Activated T-helper 1 cell treated with anti-CD3 and anti-CD28 coated beads, Interleukin-2, amount 50 U/mL, for 16 hours (primary cell): ENCODE measurements at places on chromosomes 7 and 10.

GRCh38 chr7:33559324-33559710 is 346.0 kb upstream of the BMPER start:
- no peak for DNase-seq

DNA sequence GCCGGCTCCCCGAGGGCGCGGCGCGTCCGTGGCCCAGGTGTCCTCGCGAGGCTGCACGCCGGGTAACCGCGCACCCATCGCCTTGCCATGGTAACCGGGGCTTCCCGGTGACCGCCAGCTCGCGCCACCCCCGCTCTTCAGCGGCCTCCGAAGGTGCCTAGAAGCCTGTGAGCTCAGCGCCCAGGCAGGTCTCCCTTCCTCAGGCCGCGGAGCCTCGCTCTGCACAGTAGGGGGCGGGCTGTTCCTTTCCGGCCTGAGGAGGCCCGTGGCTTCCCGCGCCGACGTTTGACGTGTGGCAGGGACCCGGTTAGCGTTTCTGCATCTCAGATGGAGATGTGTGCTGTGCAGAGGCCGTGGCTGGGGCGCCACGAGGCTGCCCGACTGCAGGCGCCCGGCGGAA is 117.1 kb downstream of the DYNC2I1 start:
- DNase-seq: no peak

DNA sequence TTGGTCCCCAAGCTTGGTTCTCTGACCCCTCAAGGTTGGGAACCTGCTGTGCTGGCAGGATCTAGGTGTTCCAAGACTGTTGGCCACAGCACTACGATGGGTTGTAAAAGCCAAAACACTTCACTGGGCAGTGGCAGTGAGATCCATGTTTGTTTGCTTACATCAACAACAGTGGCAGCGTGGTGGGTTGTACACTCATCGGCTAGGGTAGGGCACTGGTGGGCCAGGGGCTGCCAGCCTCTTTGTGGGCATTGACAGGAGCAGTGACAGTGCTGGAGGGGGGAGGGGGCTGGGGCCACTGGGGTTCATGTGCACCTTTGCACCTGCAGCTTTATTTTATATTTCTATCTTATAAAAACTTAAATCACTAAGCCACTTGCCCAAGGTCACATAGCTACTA is 126.7 kb upstream of the ZWINT start:
- DNase-seq: no peak

GRCh38 chr10:82643601-82644000 is 768.6 kb downstream of the NRG3 start:
- DNase-seq: no peak

DNA sequence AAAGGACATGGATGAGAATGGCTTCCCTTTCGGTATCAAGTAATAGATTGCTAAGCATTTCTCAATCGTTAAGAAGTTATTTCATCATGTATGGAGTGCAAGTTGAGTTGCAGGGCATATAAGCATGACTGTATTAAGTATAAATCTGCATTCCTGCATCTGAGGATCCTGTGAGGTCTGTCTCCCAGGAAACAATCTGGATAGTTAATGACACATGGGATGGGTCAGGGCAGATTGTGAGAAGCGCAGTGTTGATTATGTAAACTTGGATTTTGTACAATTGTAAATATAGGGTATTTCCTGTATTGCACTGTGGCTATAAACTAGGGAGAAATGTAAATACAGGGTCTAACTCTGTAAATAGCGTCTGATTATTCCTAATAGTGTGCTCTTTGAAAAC is 102.6 kb downstream of the PLXDC2 start:
- DNase-seq: no peak

GRCh38 chr7:128405471-128406313 is 4.1 kb downstream of the IMPDH1 start:
- DNase-seq: no peak

DNA sequence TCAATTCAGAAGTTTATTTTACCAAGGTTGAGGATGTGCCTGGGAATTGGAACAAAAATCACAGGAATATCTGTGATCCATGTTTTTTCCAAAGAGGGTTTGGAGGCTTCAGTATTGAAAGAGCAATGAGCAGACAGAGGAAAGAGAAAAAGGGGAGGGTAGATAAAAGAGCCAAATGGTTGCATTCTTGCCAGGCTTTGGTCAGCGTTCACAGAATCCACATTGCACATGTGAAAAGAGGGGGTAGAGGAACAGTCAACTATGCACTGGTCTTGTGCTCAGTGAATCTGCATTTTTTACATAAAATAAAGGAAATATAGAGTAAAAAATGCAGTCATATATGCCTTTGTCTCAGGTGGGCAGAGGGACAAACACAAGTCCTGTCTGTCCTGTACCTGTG is 20.6 kb upstream of the ERCC6 start:
- no peak for DNase-seq

DNA sequence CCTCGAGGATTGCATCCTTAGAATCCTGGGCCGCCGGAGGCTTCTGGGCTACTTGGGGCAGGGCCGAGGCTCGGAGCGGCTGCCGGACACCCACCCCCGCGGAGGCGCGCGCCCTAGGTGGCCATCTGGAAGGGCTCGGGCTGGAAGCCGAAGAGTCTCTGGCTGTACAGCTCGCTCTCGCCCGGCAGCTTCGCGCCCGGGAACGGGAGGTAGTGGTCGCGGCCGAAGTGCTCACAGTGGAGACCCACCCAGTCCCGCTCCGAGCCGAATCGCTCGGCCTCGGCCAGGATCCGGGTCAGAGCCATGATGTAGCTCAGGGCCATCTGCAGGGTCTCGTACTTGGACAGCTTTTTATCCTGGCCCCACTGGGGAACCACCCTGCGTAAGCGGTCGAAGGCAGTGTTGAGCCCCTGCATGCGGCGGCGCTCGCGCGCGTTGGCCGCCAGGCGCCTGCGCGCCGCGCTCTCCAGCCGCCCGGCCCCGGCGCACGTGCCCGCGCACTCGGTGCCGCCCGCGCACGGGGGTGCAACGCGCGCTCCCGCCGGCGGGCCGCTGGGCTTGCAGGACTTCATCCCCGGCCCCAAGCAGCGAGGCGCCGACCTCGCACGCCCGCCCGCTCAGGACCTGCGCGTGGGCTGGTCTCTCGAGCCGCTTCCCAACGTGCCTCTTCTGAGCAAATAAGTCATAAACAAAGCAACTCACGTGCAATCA is 652 bp downstream of the ATOH7 start:
- no peak for DNase-seq

- DNase-seq: no peak
Measured at GRCh38 chr7:132249256-132249971, 326.9 kb downstream of the PLXNA4 start.

- DNase-seq: no peak
Measured at GRCh38 chr10:113309791-113310190, 243.1 kb upstream of the HABP2 start.

GRCh38 chr7:1844951-1845390 is 174.9 kb downstream of the ELFN1 start:
- no peak for DNase-seq

- DNase-seq: no peak
Measured at GRCh38 chr7:77308792-77309191, 107.4 kb downstream of the GSAP start.

DNA sequence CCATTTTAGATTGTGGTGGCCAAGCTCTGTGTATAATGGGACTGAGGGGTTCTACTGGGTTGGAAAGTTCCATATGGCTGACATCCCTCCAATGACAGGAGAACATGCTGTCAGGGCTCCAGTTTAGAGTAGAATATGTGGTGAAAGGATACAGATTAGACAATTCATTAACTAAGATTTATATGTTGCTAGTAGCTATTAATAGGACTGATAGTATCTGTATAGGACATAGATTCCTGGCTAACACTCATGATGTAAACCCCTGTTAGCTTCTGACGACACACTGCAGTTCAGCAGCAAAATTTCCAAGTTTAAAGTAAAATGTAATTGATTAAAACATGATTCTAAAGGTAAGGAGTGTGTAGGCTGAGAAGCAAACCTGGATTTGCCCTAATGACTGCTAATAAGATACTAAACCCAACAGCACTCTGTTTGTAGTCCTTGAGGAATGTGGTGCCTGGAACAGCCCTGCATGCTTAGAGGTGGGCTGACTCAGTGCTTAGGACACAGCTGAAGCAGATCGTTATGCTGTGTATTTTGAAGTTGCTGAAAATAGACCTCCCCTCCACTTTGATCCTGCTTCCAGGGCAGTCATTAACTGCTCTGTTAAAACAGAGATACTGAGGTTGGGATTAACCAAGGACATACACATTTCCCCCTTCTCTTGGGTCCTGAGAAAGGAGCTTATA is 1129.6 kb downstream of the SORCS3 start:
- DNase-seq: no peak

- DNase-seq: no peak
Measured at GRCh38 chr7:25805027-25805687, 346.8 kb upstream of the NFE2L3 start.

DNA sequence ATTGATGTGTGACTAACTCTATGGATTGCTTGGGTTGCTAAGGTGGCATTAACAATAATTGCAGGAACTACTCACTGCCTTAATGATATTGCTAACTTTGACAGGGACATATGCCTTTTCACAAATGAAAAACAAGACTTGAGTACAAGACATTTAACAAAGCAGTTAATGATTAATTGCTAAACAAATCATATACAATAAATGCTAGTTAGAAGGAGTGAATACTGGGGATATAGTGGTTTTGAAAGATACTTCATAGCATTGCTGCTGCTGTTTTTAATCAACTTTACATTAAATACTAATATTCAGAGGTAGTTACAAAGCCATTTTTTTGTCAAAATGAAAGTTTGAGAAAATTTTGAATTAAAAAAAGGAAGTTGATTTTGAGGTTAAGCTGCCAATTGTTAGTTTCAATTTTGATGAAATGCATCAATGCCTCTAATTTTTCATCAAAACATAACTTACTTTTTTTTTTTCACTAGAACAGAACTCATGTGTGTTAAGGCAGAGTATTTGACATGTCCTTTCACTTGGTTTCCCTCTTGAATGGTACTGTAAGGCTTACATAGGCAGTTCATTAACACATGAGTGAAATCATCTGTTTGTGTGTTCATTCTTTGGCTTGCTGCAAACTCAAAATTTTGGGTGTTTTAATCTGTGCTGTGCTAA is 106.2 kb upstream of the SEMA3D start:
- no peak for DNase-seq

GRCh38 chr10:90308223-90308622 is 549.6 kb downstream of the HTR7 start:
- DNase-seq: no peak

DNA sequence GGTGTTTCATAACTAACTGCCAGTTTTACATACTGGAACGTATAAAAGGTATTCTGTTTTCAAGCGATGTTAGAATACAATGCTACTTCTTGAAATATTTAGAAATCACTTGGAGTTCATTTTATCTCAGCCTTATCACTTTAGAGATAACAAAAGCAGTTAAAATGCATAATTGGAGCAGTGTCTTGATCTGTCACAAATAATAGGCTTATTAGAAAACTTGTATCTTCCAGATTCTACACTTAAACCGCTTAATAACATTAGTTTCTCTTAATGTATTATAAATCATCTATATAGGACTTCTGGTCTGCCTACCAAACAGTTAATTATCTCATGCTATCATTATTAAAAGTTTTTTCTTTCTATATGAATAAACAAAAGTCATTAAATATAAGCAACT is 104.4 kb downstream of the TAF3 start:
- DNase-seq: no peak

DNA sequence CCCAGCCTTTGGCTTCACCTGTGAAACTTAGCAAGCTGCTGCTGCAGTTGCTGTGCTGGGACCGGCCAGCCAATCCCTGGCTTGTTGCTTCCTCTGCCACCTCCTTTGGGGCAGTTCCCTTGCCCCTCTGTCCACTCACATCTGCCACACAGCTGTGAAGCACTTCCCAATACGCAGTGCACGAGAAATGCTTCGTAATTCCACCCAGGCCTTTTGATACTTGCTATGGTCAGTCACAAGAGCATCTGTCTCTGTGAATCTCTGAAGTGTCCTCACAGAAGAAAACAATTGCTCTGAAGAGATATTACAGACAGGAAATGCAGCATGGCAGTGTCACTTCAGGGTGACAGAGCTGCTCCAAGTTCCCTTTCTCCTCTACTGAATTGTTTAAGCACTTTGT is 208.5 kb downstream of the PTEN start:
- DNase-seq: no peak

DNA sequence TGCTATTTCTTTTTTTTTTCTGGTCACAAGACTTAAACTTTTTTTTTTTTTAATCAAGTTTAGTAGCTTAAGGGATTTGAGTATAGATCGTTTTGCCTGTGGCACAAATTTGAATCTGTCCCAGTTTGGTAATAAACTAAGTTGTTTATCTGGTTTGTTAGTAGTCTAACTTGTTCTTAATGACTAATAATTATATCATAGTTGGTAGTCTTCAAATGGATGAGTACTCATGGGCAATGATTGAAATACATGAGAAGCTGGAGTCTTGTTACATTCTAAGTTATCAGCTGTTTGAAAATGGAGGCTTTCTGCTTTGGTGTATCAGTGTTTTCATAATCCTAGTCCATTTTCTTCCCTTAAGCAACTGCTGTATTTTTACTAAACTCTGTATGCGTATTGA is 12.3 kb downstream of the BTAF1 start:
- DNase-seq: no peak

DNA sequence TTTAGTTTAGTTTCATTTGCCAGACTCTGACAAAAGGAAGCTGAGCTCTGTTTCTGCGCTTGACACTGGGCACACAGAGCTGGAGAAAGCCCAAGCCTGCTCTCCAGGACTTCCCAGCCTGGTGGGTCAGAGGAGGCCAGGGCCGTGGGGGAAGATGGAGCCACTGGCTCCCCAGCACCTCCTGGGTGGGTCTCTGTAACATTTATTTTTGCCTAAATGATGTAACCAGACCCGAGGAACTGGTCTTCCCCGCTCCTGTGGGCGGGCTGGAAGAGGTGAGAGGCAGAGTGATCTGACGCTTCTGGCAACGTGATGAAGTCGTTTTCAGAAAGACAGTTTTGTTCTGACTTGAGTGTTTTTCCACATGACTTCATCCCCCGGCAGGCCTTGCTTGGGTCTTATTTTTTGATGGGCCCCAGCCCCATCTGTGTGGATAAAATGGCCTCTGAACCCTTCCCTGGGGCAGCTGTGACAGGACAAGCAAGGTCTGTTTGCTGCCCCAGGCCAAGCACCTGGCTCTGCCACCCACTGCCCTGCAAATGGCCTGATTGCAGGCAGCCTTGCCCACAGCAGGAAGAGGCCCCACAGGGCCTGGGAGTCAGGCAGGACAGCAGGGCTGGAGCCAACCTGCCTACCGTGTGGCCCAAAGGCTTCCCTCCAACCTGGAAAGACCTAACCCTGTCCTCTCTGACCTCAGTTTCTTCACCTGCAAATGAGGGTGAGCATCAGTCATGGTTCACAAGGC is 304.9 kb upstream of the ZMIZ1 start:
- no peak for DNase-seq

DNA sequence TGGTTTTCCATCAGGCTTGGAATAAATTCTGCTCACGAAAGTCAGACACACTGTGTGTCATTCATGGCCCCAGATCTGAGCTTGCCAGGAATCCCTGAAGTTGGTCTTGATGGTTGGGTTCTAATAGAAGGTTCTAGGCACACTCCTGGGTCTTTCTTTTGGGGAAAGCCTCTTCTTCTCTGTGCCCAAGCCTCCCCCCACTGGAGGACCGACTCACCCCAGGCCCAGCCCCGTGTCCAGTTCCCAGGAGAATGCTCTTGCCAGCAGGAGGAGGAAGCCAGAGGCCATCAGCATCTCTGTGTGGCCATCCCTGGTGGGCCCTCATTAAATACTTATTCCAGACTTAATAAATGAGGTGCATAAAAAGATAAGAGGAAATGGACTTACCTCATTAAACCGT is 548.0 kb downstream of the TCERG1L start:
- DNase-seq: no peak
